Uterus (tissue), 4 donors: ENCODE measurements at places on chromosomes 12 and 14. TPM values are rescaled to one million over a fixed set of nuclear protein-coding genes. Genes with fewer than 3 reads are reported as not detected.

MYG1 gene
- 30.4 TPM for total RNA-seq

- no peak for DNase-seq
Observed at GRCh38 chr14:100844082-100844408, 18.1 kb downstream of the MEG3 start.

DNA sequence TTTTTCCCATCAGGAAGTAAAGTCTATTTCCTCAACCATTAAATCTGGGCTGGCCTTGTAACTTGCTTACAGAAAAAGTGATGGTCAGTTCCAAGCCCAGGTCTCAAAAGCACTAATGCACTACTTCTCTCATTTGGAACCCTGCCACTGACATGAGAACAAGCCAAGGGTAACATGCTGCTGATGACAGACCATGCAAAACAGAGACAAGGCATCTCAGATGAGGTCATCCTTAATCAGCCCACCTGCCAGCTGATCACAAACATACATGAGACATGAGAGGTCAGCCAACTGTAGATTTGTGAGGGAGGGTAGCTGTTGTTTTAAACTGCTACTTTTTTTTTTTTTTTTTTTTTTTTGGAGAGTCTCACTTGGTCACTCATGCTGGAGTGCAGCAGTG is 16.2 kb downstream of the TWF1 start:
- no peak for DNase-seq

DNA sequence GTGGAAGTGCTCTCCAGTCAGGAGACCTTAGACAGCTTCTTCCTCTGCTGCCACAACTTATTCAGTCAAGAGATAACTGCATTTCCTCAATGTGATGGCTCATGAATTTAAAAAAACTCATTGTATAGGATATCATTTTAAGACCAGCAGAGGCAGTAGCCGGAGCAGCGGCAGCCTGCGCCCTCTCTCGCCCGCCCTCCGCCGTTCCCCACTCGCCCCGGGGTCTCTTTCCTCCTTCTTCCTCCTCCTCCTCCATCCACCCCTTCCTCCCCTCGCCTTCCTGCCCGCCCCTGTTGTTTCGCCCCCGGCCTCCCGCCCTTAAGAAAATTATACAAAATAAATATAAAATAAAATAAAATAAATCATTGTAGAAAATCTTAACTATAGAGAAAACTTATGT is 687.6 kb downstream of the FLRT2 start:
- DNase-seq: no peak

PSEN1 gene
- 129 TPM for total RNA-seq

DNA sequence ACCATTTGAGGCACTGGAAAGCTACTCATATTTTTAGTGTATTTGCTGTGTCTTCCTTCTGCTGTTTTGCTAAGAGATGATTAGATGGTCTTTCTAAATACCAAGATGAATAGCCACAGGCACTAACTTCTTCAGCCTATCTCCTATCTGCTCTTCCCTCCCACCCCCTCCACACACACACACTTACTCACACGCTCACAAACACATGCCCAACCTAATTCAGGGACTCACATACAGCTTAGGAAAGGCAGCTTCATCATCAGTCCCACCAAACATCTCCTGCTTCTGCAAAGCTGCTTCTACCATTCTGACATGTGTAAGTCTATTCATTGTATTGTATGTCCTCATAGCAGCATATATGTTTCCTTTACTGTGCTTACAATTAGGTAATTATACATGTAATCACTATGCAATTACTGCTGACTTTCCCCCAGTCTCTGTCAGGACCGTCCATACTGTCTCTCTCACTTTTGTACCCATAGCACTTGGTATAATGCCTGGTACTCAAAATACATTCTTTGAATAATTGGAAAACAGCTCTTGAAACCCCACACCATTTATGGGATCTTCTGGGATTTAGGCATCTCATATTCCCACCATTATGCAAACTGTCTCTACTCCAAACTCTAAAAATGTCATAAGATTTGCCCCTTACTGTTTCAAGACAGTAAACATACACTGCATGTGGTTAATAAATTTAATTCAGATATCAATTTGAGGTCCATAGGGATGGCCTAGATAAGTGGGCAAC is 83.3 kb upstream of the HIF1A start:
- DNase-seq: no peak

BIN2 gene
- 0.29 TPM for total RNA-seq

DNA sequence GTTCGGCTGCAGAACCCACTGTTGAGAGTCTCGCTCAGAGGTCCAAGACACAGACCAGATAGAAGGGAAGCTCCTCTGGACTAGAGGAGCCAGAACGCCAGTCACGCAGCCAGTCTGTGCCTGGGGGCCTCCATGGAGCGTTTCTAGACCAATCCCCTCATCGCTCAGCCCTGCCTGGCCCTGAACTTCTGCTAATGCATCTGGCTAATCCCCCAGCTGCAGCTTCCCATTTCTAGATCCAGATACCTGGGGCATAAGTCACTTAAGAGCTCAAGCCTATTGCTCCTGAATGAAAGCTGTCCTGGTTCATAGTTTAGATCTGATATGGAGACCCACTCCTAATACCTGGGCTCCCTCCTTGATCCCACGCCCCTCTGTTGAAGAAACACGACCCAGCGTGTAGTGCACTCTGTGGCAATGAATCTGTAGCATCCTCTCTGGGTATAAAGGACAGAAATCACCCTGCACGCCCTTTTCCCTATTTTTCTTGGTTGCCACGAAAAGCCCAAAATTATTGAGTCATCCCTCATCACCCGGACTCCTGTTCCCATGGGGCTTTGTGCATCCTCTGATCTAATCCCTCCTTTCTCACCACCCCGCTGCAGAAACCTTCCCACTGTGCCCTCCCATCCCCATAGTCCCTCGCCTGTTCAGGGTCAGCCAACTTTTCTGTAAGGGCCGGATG is 341.6 kb upstream of the FKBP4 start:
- no peak for DNase-seq

DNA sequence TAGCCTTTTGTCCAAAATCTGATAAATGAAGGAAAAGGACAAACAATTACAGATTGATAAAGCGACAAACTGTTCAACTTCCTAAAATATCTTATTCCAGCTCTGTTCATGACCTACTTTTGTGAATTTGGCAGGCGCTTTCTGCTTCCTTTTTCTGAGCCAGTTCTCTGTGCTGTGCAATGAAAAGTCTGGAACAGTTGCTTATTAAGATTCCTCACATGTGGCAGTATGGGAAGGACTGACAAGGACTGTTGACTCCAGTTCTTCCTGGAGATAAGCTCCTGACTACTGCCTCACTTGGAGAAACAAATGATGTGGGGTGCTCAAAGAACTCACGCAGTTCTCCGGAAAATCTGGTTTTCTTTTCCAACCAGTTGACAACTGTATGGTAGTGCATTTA is 58.3 kb upstream of the ANP32D start:
- no peak for DNase-seq

CPSF6 gene
- 110 TPM for total RNA-seq

- DNase-seq: no peak
Observed at GRCh38 chr12:22759769-22760674, 135.1 kb downstream of the ETNK1 start.

MANSC4 gene
- total RNA-seq: not detected

ETNK1 gene
- 82.4 TPM for total RNA-seq

DNA sequence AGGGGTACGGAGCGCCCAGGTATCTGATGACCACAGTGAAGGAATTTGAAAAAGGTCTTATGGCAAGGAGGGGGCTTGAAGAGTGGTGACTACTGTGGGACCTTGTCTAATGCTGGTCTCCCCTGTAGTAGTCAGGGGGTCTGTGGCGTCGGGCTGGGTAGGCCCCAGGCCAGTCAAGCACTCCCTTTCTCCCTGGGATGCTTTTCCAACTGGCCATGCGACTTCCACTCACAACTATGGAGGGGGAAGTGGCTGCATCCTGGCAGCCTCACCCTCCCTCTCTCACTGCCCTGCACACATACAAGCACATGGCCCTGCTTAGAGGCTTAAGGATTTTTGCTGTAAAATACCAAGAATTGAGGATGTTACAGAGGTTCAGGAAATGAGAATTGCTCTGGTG is 4.1 kb downstream of the TSPAN11 start:
- DNase-seq: no peak

DNA sequence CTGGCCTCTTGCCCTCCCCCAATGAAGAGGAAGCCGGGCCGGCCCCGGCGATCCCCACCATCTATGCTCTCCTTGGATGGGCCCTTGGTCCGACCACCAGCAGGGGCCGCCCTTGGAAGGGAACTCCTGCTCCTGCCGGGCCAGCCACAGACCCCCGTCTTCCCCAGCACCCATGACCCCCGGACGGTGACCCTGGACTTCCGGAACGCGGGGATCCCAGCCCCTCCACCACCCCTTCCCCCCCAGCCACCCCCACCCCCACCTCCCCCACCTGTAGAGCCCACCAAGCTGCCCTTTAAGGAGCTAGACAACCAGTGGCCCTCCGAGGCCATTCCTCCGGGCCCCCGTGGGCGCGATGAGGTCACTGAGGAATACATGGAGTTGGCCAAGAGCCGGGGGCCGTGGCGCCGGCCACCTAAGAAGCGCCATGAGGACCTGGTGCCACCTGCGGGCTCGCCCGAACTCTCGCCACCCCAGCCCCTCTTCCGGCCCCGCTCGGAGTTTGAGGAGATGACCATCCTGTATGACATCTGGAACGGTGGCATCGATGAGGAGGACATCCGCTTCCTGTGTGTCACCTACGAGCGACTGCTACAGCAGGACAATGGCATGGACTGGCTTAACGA is 19.4 kb downstream of the SETD1B start:
- DNase-seq: no peak

DNA sequence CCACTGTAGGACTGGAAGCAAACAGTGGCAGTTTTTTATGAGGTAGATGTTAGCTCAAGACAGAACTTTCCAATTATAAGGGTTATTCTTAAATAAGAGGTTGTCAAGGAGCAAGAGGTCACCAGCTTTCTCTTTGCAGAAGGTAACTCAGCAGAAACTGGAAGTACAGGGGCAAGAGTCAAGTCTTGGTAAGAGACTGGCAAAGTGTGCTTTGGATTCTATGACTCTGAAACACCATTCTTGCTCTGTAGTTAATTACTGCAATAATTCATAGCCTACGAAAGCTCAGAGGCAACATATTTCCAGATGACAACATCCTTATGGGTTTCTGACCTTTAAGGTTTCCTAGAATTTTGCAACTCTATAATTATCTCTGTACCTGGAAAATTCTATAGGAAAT is 51.3 kb downstream of the RMST start:
- no peak for DNase-seq

- no peak for DNase-seq
Observed at GRCh38 chr12:120327593-120327992, at the start of gene PLA2G1B. Gene PLA2G1B, minus strand, starts transcription at chr12:120327779. Its CDS starts 26 bp downstream, at chr12:120327753.

- DNase-seq: peak; percentile 17
Observed at GRCh38 chr14:68553311-68553710, 239.6 kb downstream of the ZFP36L1 start.

ING4 gene
- total RNA-seq: 88.8 TPM

DNA sequence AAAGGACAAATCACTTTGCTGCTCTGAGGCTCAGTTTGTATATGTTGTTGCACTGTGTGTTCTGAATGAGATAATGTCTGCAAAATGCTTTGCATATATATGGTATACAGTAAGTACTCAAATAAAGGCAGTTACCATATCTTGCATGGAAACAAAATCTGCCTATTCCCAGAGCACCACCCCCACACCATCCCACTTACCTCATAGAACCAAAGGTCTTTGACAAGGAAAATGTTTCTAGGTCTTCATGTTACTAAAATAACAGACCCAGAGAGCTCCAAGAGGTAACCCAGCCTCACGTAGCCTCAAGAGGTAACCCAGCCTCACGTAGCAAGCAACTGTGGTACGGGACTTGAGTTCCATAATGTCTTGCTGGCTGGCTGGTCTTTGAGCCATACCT is 71.6 kb upstream of the CMKLR1 start:
- DNase-seq: no peak

ASIC1 gene
- total RNA-seq: not detected

- DNase-seq: no peak
Observed at GRCh38 chr12:93938931-93939330, 209.4 kb upstream of the PLXNC1 start.

KRT71 gene
- total RNA-seq: not detected

GRCh38 chr12:109947521-109947920 is 47.4 kb downstream of the TCHP start:
- DNase-seq: no peak

- no peak for DNase-seq
Observed at GRCh38 chr14:38238332-38238731, 17.6 kb downstream of the CLEC14A start.

- DNase-seq: peak; percentile 45
Observed at GRCh38 chr12:2963760-2964292, 4.6 kb downstream of the TEAD4 start.

- DNase-seq: no peak
Observed at GRCh38 chr14:101131451-101131916, 228.0 kb upstream of the RTL1 start.

- DNase-seq: no peak
Observed at GRCh38 chr14:91256661-91257060, 12.2 kb upstream of the GPR68 start.

DNA sequence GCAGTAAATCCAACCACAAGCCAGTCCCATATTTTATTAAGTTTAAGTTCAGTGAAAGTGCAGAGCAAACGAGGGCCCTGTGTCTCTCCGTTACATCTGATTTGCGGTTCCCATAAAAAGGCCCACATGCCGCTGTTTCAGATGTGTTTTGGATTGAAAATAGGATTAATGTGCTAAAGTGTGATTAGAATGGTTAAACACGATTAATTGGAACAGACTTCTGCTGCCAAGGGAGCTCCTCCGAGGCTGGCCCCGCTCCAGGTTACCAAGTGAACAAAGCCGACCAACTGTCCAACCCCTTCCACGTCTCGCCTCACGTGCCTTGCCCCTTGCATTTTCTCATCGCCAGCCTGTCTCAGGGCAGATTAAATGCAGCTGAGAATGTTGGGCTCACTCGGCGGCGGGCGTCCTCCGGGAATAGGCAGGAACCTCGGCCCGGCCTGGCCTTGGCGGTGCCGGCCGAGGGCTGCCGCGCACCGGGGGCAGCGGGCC is 166.5 kb upstream of the GSC start:
- peak; percentile 60 for DNase-seq

GRCh38 chr12:65891987-65892481 is 67.8 kb downstream of the HMGA2 start:
- DNase-seq: peak; percentile 76

MGAT4C gene
- total RNA-seq: 0.34 TPM

REP15 gene
- total RNA-seq: not detected

GRCh38 chr12:63480186-63480585 is 188.1 kb downstream of the DPY19L2 start:
- DNase-seq: no peak

GRCh38 chr12:124687917-124688316 is 120.5 kb upstream of the NCOR2 start:
- peak; percentile 43 for DNase-seq

GRCh38 chr12:119211884-119212283 is 33.2 kb downstream of the HSPB8 start:
- DNase-seq: no peak

SYNDIG1L gene
- total RNA-seq: not detected

PIWIL1 gene
- total RNA-seq: not detected

GRCh38 chr14:95355422-95355821 is 35.7 kb upstream of the CLMN start:
- no peak for DNase-seq

DIO3 gene
- total RNA-seq: 0.26 TPM

POU6F1 gene
- 60.6 TPM for total RNA-seq

DNA sequence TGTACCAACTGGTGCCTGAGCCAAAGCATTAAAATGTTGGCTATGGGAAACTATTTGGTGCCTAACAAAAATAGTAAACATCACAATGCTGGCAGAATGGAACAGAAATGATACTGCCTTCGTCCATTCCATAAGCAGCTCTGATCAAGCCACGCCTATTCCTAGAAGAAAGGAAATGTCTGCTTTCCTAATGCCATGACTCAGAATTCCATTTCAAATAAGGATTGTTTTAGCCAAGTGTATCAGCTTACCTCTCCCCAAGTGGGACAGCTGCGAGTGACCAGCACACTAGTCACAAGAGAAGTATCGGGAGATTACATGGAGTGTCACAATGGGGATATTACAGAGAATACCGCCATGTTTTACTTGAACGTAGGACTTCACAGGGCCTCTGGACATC is 38.7 kb downstream of the GLT8D2 start:
- no peak for DNase-seq
